ENCODE measurements at places on chromosomes 12 and 14.

GRCh38 chr12:21918456-21918855, 22.8 kb downstream of the ABCC9 start:
- no peak for DNase-seq

GRCh38 chr12:70919597-70920035, 922 bp downstream of the PTPRR start:
- no peak for DNase-seq

DNA sequence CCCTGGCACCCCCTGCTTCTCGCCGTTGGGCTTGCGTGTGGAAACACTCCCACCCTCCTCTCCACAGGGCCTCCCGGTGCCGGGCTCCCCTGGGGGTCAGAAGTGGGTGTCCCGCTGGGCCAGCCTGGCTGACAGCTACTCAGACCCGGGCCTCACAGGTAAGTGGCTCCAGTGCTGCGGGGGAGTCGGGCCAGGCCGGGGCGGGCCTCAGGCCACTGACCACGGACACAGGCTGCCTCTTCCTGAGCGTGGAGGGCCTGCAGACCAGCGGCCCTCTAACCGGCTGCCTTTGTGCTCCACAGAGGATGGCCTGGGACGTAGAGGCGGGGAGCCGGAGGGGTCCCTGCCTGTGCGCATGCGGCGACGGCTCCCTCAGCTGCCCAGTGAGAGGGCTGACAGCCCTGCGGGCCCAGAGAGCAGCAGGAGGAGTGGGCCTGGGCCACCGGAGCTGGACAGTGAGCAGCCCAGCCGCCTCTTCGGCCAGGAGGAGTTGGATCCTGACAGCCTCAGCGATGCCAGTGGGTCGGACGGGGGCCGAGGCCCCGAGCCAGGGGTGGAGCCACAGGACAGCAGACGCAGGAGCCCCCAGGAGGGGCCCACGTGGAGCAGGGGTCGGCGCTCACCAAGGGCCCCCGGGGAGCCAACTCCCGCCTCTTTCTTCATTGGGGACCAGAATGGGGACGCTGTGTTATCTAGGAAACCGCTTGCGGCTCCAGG, 21.1 kb downstream of the CEP170B start:
- DNase-seq = no peak

DNA sequence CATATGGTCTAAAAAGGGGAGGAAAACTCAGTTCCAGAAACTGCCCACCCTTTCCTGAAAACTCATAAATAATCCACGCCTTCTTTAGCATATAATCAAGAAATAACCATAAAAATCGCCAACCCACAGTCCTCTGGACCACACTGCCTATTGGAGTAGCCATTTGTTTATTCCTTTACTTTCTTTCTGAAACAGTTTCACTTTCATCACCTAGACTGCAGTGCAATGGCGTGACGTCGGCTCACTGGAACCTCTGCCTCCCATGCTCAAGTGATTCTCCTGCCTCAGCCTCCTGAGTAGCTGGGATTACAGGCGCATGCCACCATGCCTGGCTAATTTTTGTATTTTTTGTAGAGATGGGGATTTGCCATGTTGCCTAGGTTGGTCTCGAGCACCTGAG, 44.2 kb downstream of the CLMN start:
- no peak for DNase-seq

DNA sequence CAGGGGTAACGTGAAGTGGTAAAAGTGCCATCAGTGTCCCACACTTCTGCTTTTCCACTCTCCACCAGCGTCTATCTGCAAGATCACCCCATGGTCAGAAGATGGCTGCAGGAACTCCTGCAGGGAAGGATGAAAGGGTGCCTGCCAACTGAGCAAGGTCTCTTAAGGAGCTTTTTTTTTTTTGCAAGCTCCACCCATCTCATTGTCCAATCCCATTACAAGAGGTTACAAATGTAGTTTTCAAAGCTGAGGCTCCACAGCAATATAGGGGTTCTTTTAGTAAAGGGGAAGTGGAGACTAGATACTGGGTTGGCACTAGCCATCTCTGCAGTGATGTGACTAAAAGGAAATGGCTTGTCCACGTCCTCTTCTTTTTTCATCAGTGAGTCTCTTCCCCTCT, 5.9 kb upstream of the BHLHE41 start:
- DNase-seq = no peak

GRCh38 chr14:51942971-51943370, 46.4 kb upstream of the RTRAF start:
- DNase-seq = no peak

GRCh38 chr14:37515771-37516170, 79.3 kb downstream of the FOXA1 start:
- DNase-seq = no peak

- DNase-seq = no peak
Measured at GRCh38 chr12:46609273-46609623, 216.5 kb downstream of the SLC38A4 start.

DNA sequence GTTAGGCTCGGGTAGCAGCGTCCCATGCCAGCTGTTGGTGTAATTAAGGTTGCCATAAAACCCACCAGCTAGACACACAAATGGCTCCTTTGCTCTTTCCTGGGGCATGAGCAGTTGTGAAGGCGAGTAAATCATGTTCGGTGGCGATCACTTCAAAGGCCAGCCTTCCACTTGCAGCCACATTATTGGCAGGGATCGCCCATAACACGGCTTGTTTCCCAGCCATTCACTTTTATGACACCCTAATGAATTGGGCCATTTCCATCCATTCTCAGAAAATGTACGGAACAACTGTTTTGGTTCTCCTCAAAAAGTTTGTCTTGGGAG, 63.4 kb downstream of the BEGAIN start:
- no peak for DNase-seq

- no peak for DNase-seq
Measured at GRCh38 chr12:18859400-18859799, 121.5 kb downstream of the CAPZA3 start.

GRCh38 chr12:11136075-11136474, 1.6 kb upstream of the TAS2R30 start:
- no peak for DNase-seq

GRCh38 chr12:131834798-131835615, 6.8 kb downstream of the MMP17 start:
- DNase-seq = no peak

DNA sequence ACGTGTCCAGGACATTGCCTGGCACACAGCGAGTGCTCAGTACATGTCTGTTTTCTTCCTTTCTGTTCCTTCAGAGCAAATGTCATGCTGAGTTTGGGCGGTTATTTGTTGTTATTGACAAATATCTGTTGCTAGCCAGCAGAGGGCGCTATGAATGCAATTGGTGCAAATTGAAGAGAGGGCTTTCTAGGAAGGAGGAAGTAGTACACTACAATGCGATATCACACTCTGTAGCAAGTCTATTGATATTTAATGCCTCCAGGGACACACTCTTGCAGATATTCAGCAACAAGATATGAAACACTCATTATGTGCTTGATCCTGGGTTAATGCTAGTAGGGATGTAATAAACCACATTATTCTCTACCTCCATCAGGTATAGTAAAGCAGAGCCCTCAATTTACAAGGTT, 267.3 kb upstream of the SRRM4 start:
- no peak for DNase-seq

GRCh38 chr12:124684971-124685688, 117.7 kb upstream of the NCOR2 start:
- no peak for DNase-seq

GRCh38 chr12:80659512-80660063, 47.8 kb upstream of the MYF6 start:
- DNase-seq = no peak

GRCh38 chr12:106854723-106855122, 80.2 kb downstream of the RIC8B start:
- DNase-seq = no peak

DNA sequence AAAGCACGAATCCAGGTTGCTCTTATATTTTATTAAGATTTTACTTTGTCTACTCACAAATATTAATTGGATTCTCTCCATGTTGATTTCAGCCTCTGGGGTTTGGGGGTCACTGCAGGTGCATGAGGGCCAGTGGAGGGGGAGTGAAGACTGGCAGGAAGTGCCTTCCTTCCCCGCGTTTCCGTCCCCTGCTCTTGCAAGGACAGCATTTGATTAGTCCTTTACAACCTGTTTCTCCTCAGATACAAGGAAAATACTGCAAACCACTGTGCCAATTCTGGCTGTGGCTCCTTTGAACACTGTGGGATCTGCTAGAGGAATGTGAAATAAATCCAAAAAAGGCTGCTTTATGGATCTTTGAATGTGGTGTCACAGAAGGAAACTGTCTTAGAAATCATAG, 291.8 kb downstream of the ETNK1 start:
- DNase-seq = no peak

DNA sequence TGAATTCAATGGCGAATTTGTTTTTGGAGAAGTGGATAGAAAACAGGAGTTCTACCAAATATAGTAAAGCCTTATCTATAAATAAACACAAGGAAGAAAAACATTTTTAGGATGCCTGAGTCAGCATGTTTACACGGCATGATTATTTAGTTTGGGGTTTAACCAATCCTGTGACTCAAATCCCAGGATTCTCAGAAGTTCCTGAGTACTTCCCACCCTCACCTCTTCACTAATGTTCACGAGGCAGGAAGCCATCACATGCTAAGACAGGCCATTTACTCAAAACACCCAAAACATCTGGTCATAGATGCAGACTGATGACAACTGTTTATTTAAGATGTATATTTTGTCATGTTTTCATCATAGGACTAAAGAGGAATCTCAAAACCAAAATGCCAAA, 3.4 kb upstream of the GLRX5 start:
- no peak for DNase-seq

DNA sequence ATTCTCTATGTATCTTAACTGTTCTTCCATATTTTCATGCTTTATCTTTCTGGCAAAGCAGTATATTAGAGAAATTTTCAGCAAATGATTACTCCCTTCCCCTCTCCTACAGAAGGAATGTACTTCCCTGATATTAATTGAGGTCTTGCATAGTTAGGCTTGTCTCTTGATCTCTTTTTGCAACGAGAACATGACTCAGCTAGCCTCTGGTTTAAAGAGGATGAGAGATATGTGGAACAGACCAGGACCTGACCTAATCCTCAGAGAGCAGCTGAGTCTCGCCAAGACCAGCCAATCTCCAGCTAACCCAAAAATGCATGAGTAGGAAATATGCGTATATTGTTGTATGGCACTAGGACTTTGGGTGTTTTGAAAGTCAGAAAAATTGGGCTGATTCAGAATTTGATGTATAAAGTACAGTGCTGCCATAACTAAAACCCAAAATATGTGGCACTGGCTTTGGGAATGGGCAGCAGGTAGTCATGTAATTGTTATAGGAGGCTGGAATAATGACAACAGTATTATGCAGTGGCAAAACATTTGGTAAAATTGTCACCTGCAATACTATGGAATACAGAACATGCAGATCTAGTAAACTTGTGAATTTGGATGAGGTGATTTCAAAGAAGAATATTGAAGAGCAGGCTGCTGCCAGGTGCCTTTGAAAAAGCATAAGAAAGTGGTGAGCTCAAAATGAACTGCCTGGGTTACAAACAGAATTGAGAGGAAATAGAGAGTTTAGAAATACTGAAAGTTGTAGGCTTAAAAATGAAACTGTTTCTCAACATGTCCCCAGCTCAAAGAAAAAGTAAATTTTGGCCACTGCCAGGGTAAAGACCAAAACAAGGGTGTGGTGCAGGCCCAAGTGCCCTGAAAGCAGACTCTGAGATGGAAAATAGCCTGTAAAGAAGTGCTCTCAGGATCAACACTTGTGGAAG, 9.3 kb upstream of the USP15 start:
- no peak for DNase-seq

- DNase-seq = no peak
Measured at GRCh38 chr12:79058342-79058741, 193.8 kb downstream of the SYT1 start.

- no peak for DNase-seq
Measured at GRCh38 chr14:77040741-77041653, 12.5 kb upstream of the IRF2BPL start.

GRCh38 chr12:104652910-104653309, 196.2 kb downstream of the CHST11 start:
- no peak for DNase-seq

DNA sequence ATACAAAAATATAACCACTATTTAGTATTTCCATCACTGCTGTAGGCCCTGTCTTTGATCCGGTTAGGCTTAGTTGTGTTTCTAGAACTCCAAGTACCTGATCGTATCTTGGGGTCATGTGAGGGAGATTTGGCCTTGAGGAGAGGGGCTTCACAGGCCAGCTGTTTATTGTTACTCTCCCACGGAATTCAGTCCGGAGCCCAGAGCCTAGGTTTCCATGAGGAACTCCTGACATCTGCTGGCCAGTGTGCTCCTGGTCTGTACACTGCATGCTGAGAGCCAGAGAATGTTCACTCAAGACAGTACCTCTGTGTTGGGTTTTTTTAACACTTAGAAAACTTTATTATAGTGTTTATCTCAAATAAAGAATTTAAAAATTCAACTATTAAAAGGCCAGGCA, 341.0 kb upstream of the TMEM132C start:
- DNase-seq = no peak

DNA sequence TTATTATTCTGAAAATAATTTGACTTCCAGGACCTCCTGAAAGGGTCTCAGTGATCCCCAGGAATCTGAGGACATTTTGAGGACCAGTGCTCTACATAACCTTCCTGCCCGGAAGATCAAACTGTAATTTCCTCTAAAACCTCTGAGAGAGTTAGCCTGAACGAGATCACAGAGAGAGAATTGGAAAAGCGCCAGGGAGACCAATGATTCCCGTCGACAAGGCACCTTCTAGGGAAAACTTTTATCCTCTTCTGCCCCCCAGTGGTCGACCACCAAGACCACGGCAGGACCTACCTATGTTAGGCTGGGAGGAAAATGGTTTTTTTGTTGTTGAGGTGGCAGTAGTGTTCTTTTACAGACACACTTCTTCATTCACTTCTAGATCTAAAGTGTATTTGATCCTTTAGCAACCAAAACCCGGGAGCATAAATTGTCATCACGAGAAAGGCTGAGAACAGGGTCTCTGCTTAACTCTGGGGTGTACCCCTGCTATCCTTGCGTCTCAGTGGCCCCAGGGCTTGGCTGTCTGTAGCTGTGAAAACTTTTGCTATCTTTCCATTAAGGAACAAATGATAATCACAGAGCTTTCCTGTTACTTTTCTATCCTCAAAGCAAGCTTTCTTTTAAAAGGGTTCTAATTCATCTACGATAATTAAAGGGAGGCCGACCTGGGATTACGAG, 62.9 kb upstream of the NID2 start:
- DNase-seq = no peak

DNA sequence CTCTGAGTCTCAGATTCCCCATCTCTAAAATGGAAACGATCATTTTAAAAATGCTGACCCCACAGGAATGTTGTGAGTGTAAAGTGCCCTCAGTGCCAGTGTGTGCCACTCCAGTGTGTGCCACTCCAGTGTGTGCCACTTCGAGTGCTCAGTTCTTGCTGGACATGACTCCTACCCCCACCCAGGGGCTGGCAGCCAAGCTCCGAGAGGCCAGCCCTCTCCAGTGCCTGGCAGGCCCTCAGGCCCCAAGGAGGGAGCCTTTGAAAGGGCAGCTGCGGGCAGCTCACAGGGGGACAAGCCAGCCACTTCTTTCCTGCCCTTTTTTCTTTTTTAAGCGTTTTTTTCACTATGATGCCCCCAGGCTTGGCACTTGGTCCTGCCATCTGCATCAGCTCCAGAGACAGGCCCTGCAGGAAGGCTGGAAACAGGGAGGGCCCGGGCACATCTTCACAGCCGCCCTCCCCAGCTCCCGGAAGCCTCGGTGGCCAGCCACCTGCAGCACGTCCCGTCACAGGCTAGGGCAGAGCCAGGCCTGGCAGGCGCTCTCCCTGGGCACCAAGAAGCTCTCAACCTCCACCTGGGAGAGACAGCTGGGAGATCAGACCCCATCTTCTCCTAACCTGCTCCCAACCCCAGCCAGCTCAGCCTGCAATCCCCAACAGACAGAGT, 29.8 kb downstream of the NCOR2 start:
- DNase-seq = no peak

- no peak for DNase-seq
Measured at GRCh38 chr12:98763656-98764055, 118.6 kb downstream of the APAF1 start.
